ENCODE measurements at places on chromosomes 12 and 14.

DNA sequence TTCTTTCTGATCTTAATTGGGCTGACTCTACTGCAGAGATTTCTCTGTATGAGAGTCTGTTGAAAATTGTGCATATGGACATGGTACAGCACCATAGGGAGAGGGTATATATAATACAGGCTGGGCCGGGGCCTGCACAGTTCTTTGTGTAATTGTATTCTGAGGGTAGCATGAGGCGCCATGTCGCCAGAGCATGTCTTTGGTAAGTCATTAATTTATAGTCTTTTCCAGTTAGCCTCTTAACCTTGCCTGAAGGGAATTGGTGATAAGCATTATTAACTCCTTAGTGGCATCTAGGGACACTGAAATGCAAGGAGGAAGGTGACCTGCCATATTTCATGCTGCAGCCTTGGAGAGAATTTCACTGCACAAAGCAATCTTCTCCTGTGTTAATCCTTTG, 569.9 kb downstream of the TMTC2 start:
- DNase-seq: no peak

- peak; percentile 24 for DNase-seq
Measured at GRCh38 chr14:36069535-36069900, 107.0 kb downstream of the PTCSC3 start.

GRCh38 chr14:73293782-73294781, 56.8 kb downstream of the PAPLN start:
- DNase-seq: no peak

DNA sequence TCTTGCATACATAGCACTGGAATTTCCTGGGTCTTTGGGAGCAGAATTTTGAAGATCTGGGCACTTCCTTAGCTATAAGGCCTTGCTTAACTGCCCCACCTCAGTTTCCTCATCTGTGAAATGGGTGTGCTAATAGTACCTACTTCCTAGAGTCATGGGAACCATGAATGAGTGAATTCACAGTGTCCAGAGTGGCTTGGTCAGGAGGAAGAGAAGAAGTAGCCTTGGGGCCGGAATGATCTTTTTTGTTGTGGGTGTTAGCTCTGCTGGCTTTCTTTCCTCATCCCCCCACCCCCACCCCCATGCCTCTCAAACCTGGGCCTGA, 2.4 kb downstream of the SH2B3 start:
- no peak for DNase-seq

- no peak for DNase-seq
Measured at GRCh38 chr14:59419303-59419702, 45.9 kb downstream of the GPR135 start.

DNA sequence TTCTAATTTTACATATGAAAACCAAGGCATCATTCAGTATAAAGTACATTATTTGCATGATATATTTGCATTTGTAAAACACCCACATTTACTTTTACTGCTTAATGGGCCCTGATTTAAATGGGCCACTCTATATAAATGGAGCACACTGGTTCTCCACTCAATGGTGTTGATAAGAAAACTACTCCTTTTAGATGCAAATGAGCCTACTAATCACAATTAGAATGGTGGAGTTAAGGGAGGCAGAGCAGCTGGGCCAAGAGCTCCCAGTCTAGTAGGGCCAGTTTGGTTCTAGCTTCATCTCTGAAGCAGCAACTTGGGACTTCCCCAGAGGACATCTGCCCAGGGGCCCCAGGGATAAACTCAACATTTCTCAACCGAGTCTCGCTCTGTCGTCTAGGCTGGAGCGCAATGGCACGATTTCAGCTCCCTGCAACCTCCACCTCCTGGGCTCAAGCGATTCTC, 120.7 kb downstream of the FOXN3 start:
- no peak for DNase-seq

GRCh38 chr12:132717531-132718387, 7.1 kb downstream of the PGAM5 start:
- no peak for DNase-seq

All from fibroblast of lung (primary cell).